ENCODE measurements at places on chromosomes 3 and 15.

DNA sequence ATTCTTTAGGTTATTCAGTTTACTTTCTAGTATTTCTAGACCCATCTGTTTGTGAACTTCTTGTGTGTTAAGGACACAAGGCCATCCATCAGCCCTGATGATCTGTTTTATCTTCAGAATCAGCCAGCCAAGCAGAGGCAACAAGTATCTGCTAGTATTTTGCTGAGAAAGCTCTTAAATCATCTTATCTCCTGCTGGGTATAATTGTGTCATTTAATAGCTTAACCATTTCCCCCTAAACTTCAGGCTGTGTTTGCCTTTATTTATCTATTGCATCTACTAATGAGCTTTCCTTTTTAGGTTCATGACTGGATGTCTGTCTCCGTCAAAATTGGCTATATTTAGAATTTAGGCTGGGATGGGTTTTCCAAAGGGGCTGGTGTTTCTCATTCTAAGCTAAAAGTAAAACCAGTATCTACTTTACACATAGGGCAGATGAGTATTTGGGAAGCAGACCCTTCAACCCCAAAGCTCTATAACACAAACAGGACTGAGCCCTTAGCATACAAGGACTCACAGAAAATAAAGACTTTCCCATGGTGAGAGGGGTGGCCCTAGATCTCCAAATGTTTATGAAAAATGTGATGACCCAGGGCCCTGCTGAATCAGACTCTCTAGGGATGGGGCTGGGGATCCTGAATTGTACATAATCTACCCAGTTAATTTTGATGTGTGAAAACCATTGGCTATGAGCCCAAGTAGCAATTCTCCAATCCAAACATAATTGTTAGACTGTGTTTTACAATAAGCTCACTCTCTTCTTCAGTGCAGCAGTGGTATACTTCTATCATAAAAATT, 65.3 kb upstream of the PSMD6 start:
- peak; percentile 23 for DNase-seq

GRCh38 chr3:184255291-184256039, 5.9 kb downstream of the CAMK2N2 start:
- no peak for DNase-seq

GRCh38 chr3:46677411-46677726, 16.1 kb downstream of the ALS2CL start:
- no peak for DNase-seq

DNA sequence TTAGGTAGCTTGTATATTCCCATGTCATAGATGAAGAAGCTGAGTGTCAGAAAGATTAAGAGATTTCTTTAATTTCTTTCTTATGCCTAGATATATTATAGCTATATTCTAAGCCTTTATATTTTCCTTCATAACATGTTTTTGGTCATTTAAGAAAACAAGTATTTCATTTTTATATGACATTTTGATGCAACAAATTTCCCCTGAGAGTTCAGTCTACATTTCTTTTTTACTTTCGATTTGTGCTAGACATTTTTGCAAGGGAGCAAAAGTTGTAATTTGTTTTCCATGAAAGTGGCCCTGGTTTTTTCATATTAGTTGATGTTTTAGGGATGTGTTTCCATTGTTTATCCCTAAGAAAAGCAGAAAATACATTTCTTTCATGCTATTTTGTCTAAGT, 344.9 kb downstream of the NLGN1 start:
- DNase-seq = no peak

DNA sequence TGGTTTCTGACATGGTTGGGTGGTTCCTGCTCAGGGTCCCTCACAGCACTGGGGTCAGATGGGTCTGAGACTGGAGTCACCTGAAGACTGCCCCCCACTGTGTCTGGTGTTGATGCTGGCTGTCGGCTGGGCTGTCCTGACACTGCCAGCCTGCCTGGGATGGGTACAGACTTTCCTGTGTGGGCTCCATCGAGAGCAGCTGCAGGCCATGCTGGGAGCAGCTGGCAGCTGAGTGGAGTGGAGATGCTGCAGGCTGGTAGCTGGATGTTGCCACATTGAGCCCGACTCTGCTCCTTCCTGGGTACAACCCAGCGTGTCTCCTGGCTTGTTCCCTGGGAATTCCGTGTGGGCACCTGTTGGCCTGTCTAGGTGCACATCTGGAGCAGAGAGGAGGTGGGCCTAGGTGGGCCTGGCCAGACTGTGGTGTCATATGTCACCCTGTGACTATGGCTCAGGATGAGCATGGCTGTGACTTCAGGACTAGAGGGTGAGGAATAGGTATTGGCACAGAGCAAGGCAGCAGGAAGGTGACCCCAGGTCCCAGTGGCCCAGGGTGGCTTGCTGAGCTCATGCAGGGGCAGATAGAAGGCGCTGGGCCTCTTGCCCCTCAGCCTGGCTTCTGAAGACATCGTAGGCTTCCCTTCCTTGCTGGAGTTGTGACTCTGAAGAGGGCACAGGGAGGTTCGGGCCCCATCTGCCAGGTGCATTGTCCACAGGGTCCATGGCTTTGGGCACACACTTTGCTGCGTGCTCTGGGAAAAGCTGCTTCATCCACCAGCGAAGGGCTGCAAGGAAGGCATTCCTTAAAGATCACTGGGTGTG, 40.0 kb upstream of the PRR23E start:
- DNase-seq = no peak

DNA sequence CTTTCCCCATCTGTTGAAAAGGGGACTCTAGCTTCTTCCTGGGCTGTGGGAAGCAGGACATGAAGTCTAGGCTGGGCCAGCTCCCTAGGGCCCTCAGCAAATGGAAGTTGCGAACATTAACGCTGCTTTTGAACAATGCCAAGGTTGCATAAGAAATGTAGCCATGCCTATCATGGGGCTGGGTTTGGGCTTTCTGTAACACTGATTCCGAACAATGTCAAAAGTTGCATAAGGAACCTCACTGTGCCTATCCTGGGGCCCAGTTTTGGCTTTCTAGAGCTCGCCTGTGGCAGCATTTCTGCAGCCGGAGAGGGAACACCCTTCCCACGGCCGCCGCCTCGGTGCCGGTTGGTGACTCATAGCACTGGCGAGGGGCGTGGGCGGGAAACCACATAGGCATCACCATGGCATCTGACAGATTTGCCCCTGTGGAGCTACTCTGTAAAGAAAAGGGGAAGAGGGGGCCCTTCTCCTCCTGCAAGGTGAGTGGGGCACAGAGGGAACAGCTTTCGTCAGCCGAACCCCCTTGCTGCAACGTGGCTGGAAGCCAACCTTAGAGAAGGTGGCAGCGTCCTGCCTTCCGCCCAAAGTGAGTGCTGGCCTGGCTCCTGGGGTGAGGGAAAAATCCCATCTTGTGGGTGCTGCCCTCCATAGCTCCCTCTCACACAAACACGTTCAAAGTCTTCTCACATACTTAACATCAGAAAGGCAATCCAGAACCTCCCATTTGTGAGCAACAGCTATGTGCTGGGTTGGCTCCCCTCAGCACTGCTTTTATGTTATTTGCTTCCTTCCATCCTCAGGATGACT, 46.6 kb upstream of the ATP2B2 start:
- DNase-seq = no peak

GRCh38 chr15:78130466-78131294, 565 bp downstream of the CIB2 start:
- DNase-seq = peak; percentile 61

DNA sequence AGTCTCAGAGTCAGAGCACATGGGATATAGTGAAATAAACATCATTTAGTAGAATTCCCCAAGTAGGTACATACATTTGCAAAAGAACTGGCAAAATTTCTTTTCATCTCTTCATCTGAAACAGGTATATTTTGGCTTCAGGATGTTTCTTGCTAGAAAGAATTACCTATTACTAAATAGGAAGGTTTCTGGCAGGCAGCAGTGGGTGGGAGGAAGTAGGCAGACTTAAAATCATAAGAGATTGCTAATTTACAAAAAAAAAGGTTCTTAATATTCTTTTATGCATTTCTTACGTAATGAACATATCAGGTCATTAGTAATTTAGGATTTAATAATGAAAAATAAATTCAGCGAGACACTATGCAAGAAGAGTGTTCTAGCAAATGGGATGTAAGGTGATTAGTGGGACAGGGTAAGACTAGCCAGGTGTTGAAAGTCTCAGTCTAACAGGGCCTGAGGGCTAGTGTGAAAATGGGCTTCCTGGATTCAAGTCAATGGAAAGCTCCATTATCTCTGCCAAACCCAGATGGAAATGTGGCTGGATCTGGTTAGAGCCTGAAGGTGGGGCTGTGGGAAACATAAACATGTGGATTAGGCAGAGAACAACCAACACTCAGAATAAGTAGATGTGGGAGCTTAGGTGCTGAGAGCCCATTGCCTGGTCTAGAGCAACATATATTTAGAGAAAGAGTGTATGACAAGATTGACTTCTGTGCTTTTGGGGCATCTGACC, 127.4 kb upstream of the FEZF2 start:
- DNase-seq = peak; percentile 2

DNA sequence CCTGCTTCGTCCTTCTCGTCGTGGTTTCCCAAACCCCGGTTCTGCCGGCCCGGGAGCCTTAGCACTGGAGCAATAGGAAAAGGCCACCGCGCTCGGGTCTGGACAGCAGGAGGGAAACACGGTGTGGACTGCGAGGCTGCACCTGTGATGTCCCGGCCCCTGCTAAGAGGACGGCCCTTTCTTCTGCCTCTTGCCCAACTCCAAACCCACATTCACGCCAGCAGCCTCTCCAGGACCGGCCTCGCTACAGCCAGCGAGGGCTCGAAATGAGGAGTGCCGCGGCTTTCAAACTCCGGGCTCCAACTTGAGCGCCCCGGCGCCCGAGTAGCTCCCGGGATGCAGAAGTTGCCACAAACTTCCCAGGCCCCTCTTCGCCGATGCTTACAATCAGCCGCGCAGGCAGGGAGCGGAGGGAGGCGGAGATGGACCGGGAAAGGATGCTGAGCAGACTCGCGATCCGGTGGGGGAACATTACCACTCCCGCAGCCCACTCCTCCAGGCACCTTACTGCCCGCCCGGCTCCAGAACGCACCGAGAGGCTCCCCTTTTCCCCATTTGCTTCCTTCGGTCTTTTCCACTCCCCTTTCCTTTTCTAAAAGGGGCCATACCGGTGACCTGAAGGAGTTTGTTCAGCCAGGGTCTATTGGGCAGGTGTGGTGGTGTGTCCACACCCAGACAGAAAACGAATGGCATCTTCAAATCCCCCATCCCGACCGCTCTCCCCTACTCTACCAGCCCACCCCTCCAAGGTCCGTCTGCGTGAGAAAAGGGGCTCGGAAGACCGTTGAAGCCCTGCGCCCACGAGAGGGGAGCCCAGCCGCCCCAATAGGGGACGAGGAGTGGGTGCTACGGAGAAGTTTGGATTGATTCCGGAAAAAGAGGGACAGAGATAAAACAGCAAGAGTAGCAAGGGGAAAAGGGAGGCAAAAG, 18.8 kb upstream of the SATB1 start:
- peak; percentile 49 for DNase-seq

GRCh38 chr15:53548236-53548635, 211.2 kb downstream of the WDR72 start:
- no peak for DNase-seq

DNA sequence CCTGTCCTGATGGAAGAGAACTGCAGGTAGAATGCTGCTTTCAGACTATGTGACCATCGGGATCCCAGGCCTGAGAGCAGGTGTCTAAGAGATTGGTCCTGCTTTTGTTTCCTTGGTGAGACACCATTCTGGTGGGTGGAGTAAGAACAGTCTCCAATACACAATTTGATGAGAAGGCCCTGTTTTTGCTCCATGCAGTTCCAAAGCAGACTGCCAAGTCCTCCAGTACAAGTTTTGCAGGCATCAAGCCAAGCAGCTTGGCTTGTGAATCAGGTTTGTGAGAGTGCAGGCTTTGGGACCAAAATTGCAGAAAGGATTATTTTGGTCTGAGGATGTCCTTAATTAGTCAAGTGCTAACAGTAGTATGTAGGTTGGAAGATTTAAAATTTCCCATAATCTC, 381.6 kb downstream of the FOXP1 start:
- DNase-seq = no peak

DNA sequence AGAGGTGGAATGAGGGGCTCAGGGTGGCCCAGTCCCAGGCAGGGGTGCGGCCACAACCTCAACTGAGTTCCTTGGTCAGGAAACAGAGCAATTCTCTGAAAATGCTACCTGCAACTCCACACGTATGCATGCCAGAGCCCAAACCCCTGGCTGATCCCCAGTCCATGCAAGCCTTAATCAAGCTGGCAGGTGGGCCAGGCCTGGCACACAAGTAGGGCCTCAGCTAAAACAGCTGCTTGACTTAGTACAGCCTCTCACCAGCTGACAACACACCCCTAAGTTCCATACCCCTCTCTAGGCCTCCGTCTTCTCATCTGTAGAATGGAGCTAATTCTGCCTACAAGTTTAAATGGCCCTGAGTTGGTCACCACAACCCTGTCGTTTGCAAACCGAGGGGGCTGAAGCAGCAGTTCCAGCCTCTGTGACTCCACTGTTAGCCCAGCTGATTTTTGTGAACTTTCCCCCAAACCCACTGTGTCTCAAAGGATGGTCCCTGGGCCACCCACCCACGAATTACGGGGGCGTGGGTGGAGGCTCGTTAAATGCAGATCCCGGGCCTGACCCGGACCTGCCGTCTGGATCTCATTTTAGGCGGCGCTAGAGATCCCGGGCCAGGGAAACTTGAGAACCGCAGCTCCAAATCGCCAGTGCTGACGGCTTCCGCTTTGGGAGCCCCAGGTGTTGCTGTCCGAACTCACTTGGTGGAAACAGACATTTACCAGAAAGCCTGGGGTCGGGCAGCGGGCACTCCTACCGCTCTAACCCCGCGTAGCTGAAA, 927 bp downstream of the CHDH start:
- DNase-seq = peak; percentile 24

GRCh38 chr3:8503461-8503860, 1.8 kb downstream of the LMCD1 start:
- peak; percentile 1 for DNase-seq

GRCh38 chr15:57415602-57416001, 39.3 kb downstream of the CGNL1 start:
- DNase-seq = no peak

DNA sequence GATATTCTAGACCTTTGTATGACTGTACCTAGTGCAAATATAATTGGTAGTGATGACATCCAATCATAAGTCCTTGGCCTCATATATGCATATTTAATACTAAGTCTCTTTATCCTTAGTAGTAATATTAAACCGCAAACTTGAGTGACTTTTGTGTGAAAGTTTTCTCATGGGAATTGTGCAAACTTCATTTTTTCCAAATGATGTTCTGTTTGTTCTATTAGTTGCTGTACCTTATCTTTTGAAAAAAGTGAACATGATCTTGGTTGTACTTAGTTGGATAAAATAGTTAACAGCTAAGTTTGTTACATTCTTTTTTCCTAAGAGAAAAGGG, 43.2 kb downstream of the TMEM45A start:
- no peak for DNase-seq

DNA sequence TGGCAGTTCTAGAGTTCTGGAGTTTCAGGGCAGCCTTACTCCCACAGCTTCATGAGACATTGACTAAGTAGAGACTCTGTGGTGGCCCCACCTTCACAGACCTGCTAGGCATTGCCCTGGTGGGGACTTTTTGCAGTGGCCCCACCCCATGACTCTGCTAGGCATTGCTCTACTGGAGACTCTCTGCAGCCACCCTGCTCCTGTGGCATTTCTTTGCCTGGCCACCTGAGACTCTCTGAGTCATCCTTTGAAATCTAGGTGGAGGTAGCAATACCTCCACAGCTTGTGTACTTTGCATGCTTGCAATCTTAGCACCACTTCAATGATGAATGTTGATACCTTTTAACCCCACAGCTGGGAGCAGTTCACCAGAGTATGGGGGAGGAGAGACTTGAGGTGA, 40.6 kb upstream of the DHX36 start:
- DNase-seq = no peak

All from NCI-H1417 (cell line).